Immature natural killer cell (primary cell): ENCODE measurements at places on chromosomes 1 and 21. TPM values are rescaled to one million over a fixed set of nuclear protein-coding genes. Genes with fewer than 3 reads are reported as not detected.

PSMB4 gene
- 64.4 TPM for polyA plus RNA-seq

CR1L gene
- not detected for polyA plus RNA-seq

- DNase-seq, result no peak
Measured at GRCh38 chr1:85333186-85333585, 56.8 kb upstream of the BCL10 start.

GRCh38 chr1:234900595-234900994, 228.0 kb downstream of the TOMM20 start:
- DNase-seq, result no peak

- no peak for DNase-seq
Measured at GRCh38 chr1:107981277-107981676, 16.3 kb upstream of the VAV3 start.
